ENCODE measurements at places on chromosomes 5 and 9.

GRCh38 chr5:23507278-23507685 is at the start of gene PRDM9:
Gene PRDM9, plus strand, starts transcription at chr5:23507609. Its CDS starts 1,425 bp downstream, at chr5:23509034.
- peak; percentile 98 for DNase-seq

- DNase-seq = peak; percentile 18
Measured at GRCh38 chr9:114061830-114062474, 16.1 kb downstream of the AMBP start.

DNA sequence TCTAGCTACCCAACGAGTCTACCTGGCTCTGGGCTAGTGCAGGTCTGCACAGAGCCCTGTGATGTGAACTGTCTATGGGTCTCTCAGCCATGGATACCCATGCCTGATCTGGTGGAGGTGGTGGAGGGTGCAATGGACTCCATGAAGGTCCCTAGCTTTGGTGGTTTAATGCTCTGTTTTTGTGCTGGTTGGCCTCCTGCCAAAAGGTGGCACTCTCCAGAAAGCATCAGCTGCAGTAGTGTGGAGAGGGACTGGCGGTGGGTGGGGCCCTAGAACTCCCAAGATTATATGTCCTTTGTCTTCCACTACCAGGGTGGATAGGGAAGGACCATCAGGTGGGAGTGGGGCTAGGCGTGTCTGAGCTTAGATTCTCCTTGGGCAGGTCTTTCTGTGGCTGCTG is 290.1 kb downstream of the AGTPBP1 start:
- DNase-seq = no peak

- DNase-seq = no peak
Measured at GRCh38 chr9:35763181-35763580, 9.1 kb upstream of the MSMP start.

GRCh38 chr9:14327036-14327435 is 13.1 kb upstream of the NFIB start:
- peak; percentile 17 for DNase-seq

- DNase-seq = no peak
Measured at GRCh38 chr9:91935066-91935749, 14.8 kb downstream of the ROR2 start.

DNA sequence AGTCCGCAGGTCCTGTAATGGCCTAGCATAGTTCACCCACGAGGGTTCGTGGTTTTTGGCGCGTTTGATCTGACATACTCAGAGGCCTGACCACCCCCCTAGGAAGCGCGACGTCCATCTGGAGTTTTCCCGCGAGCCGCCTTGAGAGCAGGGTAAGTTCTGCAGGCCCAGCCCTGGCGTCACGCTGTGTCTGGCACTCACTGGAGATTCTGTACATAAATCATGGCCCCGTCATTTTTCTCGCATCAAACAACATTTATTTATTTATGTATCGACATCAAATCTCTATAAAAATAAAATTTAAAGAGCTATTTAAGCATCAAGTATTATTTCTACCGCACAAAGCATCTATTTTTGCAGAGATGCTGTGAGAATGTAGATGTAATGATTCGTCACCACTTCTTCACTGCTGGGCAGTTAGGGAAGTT is 437 bp upstream of the TRIM41 start:
- no peak for DNase-seq

DNA sequence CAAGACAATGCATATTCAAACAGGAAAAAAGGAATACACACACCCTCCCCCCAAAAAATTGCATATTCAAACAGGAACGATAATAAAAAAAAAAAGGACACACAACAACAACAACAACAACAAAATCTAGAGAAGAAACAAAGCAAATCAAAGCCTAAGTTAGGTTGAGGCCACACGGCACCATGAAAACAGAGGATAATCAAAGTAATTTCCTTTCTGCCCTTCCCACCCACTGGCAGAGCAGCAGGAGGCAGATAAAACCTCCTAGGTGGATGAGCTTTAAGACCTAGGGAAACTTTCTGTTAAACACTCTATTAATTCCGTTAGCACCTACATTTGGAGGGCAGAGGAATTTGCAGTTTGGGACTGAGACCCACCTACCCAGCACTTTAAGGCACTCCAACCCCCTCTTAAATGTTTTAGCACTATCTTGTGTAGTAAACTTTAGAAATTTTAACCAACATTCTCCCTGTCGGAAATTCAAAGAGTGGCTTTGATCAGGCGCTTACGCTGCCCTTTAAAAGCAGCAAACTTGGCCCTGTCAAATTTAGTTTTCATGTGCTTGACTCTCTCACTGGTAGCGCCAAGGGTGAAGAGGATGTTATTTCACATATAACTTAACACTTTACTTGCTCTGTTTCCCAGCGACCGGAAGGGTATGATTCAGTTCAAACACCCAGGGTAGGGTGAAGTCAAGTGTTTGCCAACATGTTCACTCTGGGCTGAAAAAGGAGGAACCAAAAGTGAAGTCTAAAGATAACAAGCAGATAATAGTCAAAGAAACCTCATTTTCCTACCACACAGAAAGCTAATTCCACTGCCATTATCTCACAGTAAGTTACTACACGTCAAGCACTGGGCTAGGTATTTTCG is 9.2 kb downstream of the ENC1 start:
- DNase-seq = peak; percentile 92

GRCh38 chr5:115939059-115939458 is 23.2 kb upstream of the LVRN start:
- no peak for DNase-seq

DNA sequence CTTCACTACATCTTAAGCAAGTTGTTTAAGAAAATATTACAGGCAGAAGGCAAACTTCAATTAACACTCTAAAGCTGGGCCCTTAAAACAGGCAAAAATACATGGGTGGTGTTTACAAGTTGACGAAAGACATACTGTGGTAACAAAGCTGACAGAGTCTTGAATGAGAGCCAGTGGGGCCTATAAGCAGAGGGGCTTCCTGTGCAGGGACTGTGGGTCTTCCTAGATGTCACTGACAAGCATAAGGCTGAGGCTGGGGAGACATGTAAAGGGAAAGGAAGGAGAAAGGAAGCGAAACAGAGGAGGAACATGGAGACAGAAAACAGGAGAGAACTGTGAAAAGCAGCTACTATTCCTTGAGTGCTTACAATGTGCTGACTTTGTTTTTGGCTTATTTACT is 308.0 kb upstream of the RPS23 start:
- no peak for DNase-seq

GRCh38 chr9:136625101-136626065 is 37.3 kb upstream of the EGFL7 start:
- DNase-seq = peak; percentile 44

- no peak for DNase-seq
Measured at GRCh38 chr9:123002754-123003153, 30.7 kb upstream of the GPR21 start.

- DNase-seq = peak; percentile 93
Measured at GRCh38 chr5:172714491-172715420, 56.2 kb downstream of the DUSP1 start.

- no peak for DNase-seq
Measured at GRCh38 chr9:136081826-136082495, 13.1 kb downstream of the NACC2 start.

- peak; percentile 46 for DNase-seq
Measured at GRCh38 chr9:33167972-33168461, 881 bp upstream of the B4GALT1 start.

DNA sequence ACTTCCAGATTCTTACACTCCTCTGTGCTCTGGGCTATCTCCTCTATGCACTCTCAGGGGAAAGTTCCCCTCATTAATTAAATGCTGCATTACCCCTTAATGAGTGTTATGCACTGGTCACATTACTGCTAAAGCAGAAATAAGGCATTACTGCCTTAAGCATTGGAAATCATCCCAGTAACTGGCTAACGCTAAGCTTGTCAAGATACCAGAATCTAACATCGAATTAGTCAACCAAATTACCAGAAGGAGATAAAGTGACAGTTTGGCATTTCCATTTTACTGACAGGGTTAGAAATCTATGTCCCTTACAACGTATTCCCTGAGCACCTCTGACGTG is 69.5 kb upstream of the FAM169A start:
- no peak for DNase-seq

DNA sequence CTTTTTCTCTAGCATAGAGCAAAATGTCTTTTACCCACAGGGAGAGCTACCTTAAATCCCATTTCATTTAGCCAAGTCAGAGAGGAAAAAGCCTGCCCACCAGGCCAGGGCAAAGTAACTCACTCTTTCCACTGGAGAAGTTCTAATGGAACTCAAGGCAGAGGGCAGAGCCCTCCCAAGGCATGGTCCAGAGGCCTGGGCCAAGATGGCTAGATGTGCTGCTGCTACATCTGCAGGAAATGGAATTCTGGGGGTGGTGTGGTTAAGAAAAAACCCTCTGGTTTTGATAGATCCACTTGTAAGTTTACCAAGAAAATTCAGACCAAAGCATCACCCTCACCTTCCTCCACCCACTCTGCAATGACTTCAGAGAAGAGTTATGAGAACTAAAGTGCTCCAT is 37.3 kb downstream of the CSF2 start:
- no peak for DNase-seq

GRCh38 chr5:153981905-153982605 is 56.7 kb downstream of the FAM114A2 start:
- DNase-seq = no peak

- DNase-seq = no peak
Measured at GRCh38 chr9:135127718-135128670, 40.5 kb downstream of the OLFM1 start.

DNA sequence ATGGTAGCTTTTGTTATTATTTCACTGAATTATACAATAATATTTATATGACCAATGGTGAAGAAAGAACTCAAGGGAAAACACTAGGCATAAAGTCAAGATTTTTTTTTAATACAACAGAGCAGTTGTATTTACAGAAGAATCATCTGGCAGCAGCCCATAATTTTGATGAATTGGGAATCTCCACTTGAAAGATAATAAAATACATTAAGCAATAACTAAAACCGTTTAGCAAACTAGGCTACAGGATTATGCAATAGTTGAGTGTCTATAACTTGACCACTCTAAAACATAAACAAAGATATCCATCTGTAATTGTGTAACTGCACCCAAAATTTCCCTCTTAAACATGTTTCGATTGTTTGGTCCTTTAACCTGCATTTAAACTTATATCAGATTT is 80.8 kb downstream of the SNCAIP start:
- DNase-seq = no peak

DNA sequence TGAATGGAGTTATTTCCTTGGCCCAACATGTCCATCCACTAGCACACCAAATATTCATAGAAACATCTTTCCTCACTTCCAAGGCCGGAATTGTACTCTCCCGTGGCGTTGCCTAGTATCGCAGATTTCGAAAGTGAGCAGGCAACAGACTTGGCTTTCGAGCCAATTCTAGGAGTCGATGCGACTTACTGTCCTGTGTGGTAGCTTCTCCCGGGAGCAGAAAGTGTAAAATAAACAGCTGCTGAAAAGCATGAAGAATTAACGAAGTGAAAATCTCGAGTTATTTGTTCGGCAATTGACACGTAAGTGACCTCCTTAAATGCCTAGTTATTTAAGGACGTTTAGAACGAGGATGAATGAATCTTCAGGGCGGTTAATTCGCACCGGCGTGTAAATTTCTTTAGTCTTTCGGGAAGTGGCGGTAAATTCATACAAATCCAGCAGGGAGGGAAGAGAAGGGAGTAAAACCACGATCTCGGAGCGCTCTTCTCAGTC is 449 bp upstream of the PCSK5 start:
- peak; percentile 57 for DNase-seq

- no peak for DNase-seq
Measured at GRCh38 chr5:148760945-148761638, 65.3 kb upstream of the ADRB2 start.

Data from DMS53 (cell line).